Stimulated activated CD8-positive, alpha-beta memory T cell treated with anti-CD3 and anti-CD28 coated beads, Interleukin-4, amount 100 ng/mL, for 48 hours (primary cell): ENCODE measurements at places on chromosomes 7 and 10.

DNA sequence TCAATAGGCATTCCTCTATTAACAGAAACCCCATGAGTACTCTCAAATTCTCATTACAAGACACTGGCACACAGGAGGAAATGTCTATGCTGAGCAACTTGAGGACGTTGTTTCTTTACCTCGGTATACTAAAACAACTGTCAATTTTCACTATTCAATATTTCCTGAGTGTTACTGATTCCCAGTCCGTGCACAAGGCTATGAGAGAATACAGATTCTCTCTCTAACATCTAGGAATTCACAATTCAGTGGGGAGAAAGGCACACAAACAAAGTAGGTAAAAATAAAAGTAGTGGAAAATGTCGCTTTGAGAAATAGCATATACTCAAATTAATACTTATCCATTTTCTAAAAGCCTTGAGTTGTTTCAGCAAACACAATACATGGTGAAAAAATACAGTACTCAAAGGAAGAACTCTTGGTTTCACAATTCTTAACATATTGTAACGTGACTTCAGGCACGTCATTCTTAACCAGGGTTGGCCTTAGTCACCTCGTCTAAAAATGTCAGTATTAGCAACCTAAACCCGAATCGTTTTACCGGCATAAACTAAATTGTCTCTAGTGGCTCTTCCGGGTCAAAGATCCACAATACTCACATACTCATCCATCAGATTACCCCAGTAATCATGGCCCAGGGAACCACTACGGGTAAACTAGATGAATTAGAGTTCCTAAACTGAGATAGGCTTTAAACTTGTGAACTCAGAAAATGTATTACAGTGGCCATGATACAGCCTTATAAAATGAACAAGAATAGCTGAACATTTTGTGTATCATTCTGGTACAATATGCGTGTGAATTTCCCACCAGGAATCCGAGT, 1.5 kb downstream of the IPMK start:
- no peak for DNase-seq

DNA sequence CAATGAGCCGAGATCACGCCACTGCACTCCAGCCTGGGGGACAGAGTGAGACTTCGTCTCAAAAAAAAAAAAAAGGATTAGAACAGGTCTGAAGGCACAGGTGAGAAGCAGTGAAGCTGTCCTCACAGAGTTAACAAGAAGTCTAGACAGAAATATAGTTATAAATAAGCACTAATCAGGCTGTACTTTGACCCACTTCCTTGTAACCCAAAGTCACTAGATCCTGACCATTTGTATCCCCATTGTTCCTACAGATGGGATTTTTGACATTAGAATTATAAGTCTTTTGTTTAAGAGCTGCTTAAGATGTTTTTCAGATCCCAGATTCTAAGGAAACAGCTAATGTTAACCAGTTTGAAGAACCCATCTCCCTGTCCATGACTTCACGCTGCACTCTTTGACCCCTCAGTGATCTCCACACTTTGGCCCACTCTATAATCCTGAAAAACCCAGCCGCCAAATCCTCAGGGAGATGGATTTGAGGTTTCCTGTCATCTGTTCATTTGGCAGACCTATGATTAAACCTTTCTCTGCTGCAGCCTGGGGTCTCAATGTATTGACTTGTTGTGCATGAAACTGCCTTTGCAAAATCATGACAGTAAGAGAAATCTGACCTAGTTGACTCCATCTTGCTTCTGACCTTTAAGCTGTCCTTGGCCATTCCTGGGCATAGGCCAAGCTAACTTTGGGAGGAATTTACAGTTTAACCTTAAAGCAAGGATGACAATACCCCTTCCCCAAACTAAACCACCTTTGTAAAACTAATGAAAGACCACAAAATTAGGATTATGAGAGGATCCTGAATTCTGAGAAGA, 11.4 kb downstream of the SSMEM1 start:
- no peak for DNase-seq

- DNase-seq = no peak
Measured at GRCh38 chr10:106741006-106741530, 423.4 kb downstream of the SORCS1 start.

- DNase-seq = no peak
Measured at GRCh38 chr10:128124813-128125403, 1.3 kb downstream of the MKI67 start.

GRCh38 chr10:101346177-101346576, 7.8 kb upstream of the BTRC start:
- no peak for DNase-seq

- DNase-seq = no peak
Measured at GRCh38 chr10:101616415-101617101, 28.4 kb downstream of the DPCD start.

- no peak for DNase-seq
Measured at GRCh38 chr10:34228066-34228465, 587.0 kb downstream of the PARD3 start.

GRCh38 chr10:15751046-15751445, 31.3 kb upstream of the ITGA8 start:
- DNase-seq = no peak

- peak; percentile 69 for DNase-seq
Measured at GRCh38 chr7:75776295-75776971, 4.4 kb upstream of the CCL26 start.

- DNase-seq = no peak
Measured at GRCh38 chr7:131537571-131537978, 18.9 kb downstream of the PODXL start.

GRCh38 chr7:21670496-21670895, 127.7 kb downstream of the DNAH11 start:
- no peak for DNase-seq

DNA sequence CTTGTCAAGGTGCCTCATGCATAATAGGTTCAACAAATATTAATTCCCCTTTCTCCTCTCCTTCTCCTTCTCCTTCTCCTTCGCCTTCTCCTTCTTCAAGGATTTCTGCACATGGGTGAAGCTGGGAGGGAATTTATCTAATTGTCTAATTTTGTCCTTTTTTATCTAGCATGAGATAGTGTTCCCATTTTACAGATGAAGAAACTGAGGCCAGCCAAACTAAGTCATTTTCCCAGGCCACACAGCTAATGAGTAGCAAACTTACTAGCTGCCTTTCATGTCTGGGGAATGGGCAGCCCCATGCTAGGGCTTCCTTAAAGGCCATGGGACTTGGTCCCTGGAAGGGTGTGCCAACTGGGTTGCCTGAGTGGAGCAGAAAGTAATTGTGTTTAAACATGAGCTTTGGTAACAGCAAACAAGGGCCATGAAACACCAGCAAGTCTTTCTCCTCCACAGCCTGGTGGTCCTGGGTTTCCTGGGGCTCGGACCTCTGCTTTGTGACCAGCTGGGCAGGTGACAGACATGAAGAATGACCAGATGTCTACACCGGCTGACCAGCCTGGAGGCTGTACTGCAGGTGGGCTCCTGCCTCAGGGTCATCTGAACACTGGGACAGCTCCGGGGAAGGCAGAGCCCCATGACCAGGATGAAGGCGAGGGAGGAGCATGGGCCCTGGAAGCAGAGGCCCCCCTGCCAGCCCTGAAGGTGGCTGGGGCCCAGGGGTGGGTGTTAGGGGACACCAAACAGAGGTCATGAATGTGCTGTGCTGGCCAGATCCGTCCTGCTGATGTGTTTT, 138.0 kb downstream of the PTPN20 start:
- DNase-seq = peak; percentile 7

DNA sequence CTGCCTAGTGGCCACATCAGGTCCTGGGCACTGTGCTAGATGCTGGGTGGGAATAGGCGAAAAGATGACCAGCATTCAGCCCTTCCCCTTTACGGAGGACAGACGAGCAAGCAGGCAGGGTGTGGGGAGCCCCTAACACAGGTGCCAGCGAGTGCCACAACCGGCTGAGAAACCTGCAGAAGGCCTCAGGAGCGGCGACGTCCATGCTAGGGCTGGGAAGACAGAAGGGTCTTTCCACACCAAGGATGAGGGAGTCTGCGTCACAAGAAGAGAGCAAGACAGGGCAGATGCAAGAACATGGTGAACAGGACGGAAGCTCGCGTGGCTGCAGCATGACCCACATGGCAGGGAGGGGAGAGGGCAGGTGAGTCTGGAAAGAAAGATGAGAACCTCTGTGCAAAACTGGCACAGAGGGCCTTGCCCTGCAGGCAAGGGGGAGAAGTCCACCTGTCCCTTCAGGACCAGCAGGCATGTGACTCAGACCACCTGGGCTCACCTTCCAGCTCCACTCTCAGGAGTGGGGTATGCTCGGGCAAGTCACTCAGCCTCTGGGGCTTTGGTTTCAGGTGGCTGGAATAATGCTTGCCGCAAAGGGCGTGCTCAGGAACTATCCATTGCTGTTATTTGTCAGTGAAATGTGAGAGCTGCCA, 36.6 kb downstream of the KCNH2 start:
- no peak for DNase-seq

DNA sequence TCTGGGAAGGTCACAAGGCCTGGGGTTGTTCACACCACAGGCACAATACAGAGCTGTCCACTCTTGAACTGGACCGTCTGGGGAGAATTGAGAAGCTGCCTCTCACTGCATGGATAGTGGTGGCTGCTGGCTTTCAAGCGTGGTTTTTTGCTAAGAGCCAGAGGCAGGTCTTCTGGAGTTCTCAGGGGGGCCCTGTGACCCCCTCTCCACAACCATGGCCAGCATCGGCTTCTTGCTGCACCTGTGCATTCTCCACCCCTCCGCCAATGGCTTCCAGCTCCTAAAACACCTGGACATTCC, 140.3 kb downstream of the ADCY1 start:
- no peak for DNase-seq

DNA sequence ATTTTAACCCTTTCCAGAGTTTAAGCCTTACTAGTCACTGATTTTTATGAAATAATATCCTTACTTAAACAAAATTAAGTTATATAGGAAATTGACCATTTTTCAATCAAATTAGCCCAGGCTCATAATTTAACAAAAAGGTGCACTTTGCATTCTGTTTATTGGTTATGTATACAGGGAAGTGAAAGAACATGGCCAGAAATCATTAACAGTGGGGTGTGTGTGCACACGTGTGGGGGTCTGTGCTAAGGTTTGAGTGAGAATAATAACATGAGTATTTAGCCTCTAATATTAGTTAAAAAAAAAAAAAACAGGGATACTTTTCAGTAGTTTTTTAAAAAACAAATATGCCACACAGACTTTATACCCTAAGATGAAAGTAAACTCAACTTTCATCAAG, 510.5 kb upstream of the PFKP start:
- no peak for DNase-seq

DNA sequence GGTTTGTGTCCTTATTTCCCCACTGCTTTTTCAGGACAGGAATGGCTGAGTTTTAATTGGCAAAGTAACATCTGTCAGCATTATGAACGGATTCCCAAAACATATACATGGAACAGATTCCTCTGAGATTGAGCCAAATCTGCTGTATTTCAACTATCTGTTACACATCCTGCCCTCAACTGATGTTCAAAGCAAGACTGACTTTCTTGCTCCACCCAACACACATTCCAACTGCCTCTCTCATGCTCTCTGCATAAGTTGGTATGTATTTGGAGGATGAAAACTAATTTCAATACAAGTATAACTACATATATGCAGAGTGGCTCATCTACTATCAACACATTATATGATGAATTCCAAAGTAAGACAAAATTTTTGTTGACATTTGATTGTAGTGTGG, 342.2 kb downstream of the GATA3 start:
- no peak for DNase-seq

- no peak for DNase-seq
Measured at GRCh38 chr7:90276033-90276728, 31.2 kb downstream of the CFAP69 start.

DNA sequence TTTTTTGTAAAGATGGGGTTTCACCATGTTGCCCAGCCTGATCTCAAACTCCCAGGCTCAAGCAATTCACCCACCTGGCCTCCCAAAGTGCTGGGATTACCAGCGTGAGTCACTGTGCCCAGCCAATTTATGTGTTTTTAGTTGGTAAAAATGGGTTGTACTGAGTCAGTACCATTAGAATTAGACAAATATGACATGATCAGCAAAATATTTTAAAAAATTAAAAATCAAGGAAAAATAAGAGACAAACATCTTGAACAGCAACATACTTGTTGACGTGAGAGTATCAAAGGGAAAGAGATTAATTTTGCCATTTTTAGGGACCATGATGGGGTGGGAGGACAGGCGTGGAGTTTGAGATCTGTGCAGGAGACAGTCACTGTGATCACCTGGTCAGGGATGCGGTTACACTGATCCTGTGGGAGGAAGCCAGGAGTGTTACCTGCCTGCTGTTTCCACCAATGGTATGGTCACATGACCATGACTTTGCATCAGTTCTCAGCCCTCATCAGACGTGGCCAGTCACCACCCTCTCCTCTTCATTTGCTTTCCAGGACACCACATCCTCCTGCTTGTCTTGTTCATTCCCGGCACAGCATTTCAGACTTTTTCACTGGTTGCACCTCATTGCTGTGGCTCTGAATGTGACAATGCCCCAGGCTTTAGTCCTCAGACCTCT, 29.2 kb upstream of the ENO4 start:
- DNase-seq = no peak
